ENCODE measurements at places on chromosomes 4 and X.
A peak's percentile ranks its signal among the peaks of the same experiment; 100 is the strongest.

DNA sequence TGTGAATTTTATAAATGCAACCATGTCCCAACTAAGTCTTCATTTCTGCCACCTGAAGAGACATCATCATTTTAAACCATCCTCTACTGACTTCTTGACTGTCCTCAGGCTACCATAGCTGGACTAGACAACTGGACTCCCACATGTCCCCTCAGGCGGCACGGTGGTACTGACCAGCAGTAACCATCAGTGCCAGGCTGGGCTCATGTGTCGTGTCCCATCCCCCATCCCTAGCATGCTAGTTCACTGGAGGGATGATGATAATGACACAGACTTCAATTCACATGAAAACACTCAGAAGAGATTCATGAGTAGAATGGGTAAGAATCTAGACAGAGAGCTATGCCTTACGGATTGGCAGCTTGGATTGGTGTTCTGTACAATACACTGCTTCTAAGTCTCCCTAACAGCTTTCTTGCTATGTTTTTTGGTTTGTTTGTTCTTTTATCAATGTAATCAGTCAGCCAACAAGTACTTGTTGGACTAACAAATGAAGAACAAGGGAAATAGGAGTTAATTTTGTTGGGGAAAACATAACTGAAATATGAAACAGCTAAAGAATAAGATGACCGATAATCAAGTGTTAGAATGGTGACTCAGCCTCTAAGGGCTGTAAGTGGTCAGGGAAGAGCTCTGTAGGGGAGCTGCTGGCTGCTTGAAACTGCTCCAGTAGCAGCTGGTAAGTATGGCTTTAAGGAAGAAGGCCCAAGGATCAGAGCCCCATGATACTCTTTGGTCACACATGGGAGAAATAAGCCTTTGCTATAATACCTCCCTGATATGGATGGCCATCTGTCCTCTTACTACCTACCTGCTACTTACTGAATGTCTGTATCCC lies 10.3 kb downstream of the ZDHHC9 start:
- ATAC-seq = peak; percentile 69

DNA sequence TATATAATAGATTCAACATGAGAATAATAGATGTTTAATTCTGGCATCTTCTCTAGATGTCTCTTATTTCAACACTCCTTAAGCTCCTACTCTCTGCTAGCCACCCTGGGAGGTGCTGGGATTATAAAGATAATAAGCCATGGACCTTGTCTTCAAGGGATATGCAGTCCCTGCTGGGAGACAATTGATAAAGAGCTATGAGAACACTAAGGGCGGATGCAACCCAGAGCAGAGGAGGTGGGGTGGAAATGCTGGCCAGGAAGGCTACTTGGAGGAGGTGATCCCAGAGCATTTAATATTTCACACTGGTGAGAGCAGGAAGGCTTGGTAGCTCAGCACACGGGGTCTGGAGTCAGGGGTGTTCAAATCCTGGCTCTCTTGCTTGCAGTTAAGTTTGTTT lies 18.3 kb upstream of the PGRMC2 start:
- ATAC-seq = no peak

- ATAC-seq = peak; percentile 94
These were observed 34.3 kb downstream of the NALF2 start for GRCh38 chrX:69538321-69538876.

DNA sequence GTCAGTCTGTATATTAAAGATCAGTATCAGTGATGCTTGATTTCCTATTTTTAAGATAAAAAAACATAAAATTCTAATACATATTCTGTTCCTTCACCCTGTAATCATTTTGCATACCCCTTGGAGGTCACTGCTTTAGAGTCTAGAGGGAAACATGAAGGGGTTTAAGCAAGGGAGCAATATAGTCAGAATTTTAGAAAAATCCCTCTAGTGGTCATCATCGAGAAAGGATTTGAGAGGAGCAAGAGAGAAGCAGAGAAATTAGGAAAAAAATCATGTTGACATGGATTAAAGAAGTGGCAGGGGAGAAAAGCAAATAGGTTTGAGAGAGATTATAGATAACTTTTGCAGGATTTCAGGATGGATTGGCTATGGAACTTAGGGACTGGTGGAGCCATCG lies 11.1 kb downstream of the APEX2 start:
- ATAC-seq = no peak

DNA sequence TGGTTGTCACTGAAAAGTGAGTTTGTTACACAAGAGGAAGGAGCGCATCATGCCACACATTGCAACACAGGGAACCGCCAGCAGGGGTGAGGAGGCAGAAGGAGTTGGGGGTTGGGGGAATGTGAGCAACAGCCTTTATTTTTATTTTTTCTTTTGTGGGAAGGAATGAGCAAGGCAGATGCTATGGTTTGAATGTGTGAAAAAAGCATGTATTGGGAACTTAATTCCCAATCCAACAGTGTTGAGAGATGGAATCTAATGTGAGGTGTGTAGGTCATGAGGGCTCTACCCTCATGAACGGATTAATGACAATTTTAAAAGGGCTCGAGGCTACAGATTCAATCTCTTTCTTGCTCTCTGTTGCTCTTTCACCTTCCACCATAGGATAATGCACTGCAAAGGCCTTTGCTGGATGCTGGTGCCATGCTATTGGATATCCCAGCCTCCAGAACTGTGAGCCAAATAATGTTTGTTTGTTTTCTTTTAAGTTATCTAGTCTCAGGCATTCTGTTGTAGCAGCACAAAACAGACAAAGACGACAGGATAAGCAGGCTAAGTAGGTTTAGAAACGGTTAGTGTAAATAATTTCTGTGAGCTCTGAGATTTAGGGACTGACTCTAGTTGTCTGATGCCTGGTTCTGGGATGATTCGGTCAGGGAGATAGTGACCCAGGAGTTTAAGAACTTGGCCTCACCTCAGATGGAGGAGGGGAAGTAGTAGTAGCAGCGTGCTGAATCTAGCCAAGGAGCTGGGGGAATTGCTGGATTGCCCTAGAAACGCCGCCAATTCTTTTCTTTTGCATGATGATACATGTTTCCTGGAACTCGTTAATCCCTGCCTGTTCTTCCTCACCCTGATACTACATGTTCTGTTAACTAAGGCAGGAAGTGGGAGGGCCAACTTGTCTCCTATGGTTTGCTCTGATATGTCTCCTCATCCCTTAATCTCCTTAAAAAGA lies 156.6 kb upstream of the CTSO start:
- no peak for ATAC-seq

- no peak for ATAC-seq
These were observed 161.7 kb downstream of the SMARCA1 start for GRCh38 chrX:129361576-129361975.

- ATAC-seq = peak; percentile 57
These were observed 91.8 kb upstream of the ENPP6 start for GRCh38 chr4:184309241-184310170.

GRCh38 chrX:5681159-5681558 lies 547.5 kb downstream of the NLGN4X start:
- no peak for ATAC-seq

- ATAC-seq = no peak
These were observed 88.8 kb downstream of the DCLK2 start for GRCh38 chr4:150167054-150167453.

- no peak for ATAC-seq
These were observed 153.6 kb downstream of the RBMX2 start for GRCh38 chrX:130555341-130555740.

- no peak for ATAC-seq
These were observed 246.4 kb upstream of the SLC7A11 start for GRCh38 chr4:138488533-138488932.

- ATAC-seq = no peak
These were observed 329.3 kb downstream of the GBA3 start for GRCh38 chr4:23022032-23022431.

DNA sequence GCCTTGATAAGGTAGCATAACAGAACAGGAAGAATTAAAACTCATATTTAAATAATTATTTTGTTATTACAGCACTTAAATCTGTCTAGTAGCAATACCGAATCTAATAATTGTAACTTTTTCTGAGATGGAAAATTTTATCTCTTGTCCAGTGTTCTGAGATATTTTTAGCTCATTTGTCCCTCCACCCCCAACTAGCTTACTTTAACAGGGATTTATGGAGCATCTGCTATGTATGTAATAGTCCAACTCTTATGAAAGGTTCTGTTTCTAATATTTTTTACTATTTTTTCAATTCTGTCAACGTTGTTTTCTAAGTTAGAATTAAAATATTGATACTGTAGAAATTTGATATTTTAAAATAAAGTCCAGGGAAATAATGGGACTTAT lies 38.2 kb upstream of the NUDT6 start:
- ATAC-seq = no peak

DNA sequence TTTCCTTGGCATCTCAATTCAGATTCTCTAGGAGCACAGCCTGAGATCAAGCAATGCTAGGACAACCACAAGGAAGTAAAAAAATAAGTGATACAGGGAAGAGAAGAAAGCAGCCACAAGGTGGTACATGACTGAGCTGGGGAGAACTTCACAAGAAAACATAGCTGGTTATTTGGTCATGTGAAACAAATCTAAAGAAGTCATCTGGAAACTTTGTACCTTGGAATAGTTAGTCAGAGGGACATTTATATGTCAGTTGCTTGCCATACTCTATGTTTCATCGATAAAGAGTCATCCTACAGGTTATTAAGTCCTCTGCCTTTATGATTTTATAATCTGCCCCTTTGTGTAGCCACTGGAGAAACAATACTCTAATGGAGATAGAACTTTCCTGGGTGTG lies 575.1 kb downstream of the IL15 start:
- peak; percentile 70 for ATAC-seq

DNA sequence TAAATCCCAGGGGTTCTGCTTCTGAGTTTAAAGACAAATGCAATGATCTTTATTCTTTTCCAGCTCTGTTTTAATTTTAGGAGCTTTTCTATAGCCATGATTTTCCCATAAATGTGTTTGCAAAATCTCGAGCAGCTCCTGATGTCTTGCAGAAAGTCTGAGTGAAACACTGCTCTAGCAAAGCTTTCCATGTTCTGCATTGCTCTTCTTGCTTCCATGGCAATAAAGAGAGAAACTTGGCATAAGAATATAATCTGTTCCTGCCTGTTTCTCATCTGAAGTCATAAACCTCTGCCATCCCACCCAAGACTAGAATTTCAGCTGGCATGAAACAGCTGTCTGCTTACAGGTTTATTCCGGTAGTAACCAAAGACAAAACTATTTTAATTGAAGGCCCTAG lies 254.5 kb downstream of the SPRY1 start:
- ATAC-seq = no peak

GRCh38 chrX:86047174-86047935 lies at the start of gene CHM:
TSS of gene CHM (minus strand) at chrX:86047558. CDS start at chrX:86047532, 26 bp downstream.
- peak; percentile 97 for ATAC-seq

- ATAC-seq = peak; percentile 38
These were observed 55.2 kb downstream of the DOCK11 start for GRCh38 chrX:118550792-118551191.

DNA sequence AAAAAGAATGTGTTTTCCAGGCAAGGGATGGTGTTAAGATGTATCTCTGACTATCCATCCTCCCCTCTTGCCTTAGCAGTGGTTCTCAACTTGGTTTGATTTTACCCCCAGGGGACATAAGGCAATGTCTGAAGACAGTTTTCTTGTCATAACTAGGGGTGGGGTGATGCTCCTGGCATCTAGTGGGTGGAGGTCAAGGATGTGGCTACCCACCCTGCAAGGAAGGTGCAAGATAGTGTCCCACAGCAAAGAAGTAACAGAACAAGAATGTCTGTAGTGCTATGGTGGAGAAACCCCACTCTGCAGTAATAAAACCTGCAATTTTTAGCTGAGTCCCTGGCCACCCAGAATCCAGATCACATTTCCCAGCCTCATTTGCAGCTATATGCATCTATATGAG lies 81.2 kb upstream of the TBL1X start:
- no peak for ATAC-seq

DNA sequence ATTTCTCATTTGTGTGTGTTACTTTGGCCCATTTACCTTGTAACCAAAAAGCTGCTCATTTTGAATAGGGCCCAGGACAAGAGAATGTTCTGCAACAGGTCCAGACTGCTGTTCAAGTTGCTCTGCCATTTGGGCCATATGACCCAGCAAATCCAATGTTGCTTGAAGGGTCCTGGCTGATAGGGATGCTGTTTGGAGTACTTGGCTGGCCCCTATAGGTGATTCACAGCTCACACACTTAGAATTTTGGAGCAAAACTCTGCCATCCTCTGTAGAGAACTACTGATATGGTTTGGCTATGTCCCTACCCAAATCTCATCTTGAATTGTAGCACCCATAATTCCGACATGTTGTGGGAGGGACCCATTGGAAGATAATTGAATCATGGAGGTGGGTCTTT lies 131.5 kb downstream of the AASDH start:
- ATAC-seq = no peak

GRCh38 chr4:76036855-76037254 lies 985 bp upstream of the CXCL11 start:
- no peak for ATAC-seq

DNA sequence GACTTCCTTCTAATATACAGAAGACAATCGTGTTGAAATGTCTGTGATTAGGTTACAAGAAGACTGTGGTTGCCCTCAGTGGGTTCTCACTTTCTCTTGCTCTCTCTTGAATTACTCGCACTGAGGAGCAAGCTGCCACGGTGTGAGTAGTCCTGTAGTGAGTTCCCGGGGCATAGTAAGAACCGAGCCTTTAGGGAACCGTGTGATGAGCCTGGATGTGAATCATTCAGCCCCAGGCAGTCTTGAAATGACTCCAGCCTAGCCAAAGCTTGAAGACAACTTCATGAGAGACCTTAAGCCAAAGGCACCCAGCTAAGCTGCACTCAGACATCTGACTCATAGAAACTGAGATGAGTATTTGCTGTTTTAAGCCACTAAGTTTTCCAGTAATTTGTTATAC lies 292.7 kb downstream of the SPOCK3 start:
- ATAC-seq = peak; percentile 78

GRCh38 chr4:184102927-184103326 lies 114.7 kb downstream of the ENPP6 start:
- ATAC-seq = no peak

DNA sequence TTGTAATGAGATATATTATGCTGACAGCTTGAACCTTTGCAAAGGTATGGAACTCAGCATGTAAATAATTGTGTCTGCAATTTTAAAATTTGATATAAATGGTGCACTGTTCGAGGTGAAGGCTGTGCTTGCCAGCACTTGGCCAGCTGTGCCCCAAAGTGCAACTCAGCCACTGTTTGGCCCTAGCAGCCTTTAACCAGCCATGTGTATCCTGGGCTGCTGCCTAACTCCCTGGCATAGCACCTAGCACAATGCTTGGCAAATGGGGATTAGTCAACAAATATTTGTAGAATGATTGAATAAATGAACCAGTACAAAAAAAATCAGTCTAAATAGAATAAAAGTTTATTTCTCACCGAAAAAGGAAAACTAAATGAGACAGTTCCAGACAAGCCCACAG lies 83.8 kb upstream of the ZIC3 start:
- no peak for ATAC-seq

- peak; percentile 96 for ATAC-seq
These were observed 144.4 kb downstream of the GLRA2 start for GRCh38 chrX:14673764-14674163.

DNA sequence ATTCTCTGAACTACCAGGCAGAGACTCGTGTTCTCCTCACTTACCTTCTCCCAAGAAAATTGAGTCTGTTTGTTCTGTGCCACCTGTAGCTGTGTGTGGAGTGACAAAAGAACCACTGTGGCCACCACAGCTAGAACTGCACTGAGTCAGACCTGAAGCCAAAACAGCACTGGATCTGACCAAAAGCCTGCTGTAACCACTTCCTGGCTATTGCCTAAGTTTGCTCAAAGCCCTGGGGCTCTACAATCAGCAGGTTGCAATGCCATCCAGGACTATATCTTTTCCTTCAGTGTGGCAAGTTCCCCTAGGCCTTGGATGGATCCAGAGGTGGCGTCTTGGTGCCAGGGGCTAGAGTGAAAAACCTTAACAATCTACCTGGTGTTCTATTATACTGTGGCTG lies 449.1 kb downstream of the FAM133A start:
- ATAC-seq = no peak

GRCh38 chrX:40300286-40300890 lies 202.6 kb upstream of the BCOR start:
- peak; percentile 75 for ATAC-seq
